Activated T-cell treated with anti-CD3 and anti-CD28 coated beads for 4 hours (primary cell): ENCODE measurements at places on chromosomes 16 and 17.

GRCh38 chr16:73739049-73739769, 557.4 kb upstream of the PSMD7 start:
- DNase-seq = no peak

DNA sequence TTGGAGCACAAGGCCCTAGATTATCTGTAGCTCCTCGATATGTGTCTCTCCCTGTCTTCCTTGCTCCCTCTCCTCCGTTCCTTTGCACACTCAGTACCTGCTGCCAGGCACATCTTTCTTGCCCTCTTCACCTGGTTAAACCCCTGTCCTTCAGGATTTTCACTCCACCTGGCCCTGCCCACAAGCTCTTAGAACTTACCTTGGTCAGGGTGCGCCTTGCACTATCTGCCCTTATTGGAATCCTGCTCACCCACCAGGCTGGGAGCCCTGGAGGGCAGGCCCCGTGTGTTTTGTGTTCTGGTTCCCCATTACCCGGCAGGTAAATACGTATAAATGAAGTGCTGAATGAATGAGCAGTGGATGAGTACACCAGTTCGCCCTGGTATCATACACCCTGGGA, 54.6 kb downstream of the MARCHF10 start:
- no peak for DNase-seq

GRCh38 chr16:80852261-80852872, 48.0 kb upstream of the CDYL2 start:
- DNase-seq = no peak

GRCh38 chr17:67290711-67291291, 45.8 kb upstream of the HELZ start:
- no peak for DNase-seq

DNA sequence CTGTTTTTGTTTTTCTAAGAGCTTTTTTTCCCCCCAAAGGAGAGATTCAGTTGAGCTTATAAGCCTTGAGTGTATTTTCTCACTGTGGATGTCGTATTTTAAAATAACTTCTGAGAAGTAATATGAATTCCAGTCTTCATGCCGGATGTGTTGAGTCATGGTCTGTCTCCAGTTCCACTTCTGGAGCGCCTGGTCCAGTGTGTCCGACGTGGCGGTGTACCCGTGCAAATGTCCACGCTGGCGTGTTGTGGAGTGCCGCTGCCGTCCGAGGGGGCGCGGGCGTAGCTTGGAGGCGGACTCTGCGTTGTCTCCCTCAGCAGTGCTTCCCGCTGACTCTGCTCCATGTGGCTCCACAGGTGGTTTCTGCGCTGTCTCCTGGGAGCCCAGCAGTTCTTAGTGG, 60.9 kb upstream of the ZNF750 start:
- DNase-seq = no peak

GRCh38 chr16:54370278-54371040, 83.9 kb upstream of the IRX3 start:
- no peak for DNase-seq

DNA sequence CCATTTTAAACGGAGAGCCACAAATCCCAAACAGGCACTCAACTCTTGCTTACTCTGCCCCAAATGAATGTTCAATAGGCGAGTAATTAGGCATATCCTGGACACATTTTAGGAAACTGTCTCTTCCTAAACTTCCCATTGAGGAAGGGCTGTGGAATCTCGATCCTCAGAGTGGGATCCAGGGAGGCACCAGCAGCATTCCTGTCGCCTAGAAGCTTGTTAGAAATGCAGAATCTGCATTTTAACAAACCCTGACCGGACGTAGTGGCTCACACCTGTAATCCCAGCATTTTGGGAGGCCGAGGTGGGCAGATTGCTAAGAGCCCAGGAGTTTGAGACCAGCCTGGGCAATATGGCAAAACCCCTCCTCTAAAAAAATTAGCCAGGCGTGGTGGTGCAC, 95.6 kb downstream of the GAS7 start:
- DNase-seq = no peak

DNA sequence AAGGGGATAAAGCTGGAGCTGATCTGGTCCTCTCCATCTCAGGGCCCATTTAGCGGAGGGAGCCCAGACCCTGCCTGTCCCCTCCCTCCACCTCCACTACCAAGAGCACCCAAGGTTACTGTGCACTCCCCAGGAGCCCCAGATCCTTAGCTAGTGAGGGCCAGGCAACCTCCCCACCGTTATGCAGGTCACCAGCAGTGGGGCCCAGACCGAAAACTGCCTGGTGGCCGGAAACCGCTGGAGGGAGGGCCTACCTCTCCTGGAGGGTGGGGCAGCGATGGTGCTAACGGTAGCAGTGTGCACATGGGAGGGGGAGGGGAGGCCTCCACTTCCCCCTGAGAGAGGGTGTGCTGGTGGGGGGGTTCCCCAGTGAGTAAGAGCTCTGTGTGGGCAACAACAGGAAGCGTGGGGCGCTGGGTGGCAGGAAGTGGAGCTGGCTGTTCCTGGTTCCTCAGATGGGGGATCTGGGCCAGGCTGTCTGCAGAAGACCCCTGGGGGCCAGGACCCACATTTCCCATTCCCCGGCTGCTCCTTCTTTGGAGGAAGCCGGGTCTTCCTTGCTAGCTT, 4.4 kb downstream of the FMNL1 start:
- peak; percentile 93 for DNase-seq

- DNase-seq = no peak
These were observed 5.5 kb downstream of the C16orf96 start for GRCh38 chr16:4561596-4561995.

- DNase-seq = no peak
These were observed 358.2 kb downstream of the HAPSTR1 start for GRCh38 chr16:9449597-9449996.

- DNase-seq = no peak
These were observed 46.6 kb upstream of the WSB1 start for GRCh38 chr17:27247071-27247957.

DNA sequence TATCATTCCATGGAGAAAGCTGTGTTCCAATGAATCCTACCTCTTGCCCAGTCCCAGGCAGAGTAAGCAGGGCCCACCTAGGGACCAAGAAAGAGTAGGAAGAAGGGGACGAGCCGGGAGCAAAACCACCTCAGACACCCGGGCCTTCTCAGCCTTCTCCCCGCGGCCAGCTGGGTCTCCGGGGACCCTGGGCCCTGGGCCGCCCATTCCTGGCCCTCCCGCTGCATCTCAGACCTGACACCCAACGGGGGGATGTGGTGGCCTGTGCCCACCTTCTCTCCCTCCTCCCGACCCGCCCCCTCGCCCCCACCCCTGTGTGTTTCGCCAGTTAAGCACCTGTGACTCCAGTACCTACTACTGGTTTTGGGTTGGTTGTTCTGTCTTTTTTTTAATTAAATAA, 11.4 kb upstream of the CACNG1 start:
- DNase-seq = no peak

DNA sequence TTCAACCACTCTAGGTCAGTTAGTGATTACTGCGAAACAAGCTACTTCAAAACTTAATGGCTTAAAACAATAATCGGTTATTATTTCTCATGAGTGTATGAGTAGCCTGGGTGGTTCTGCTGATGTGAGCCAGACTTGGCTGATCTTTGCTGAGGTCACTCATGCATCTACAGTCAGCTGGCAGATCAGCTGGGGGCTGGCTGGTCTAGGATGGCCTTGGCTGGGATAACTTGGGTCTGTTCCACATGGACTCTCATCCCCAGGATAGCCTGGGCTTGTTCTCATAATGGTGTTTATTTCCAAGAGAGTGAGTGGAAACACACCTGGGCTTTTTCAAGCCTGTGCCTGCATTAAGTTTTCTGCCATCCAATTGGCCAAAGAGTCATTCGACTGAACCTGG, 13.0 kb downstream of the CCDC182 start:
- no peak for DNase-seq
